ENCODE measurements at places on chromosomes 5 and 9.
A peak's percentile ranks its signal among the peaks of the same experiment; 100 is the strongest.

DNA sequence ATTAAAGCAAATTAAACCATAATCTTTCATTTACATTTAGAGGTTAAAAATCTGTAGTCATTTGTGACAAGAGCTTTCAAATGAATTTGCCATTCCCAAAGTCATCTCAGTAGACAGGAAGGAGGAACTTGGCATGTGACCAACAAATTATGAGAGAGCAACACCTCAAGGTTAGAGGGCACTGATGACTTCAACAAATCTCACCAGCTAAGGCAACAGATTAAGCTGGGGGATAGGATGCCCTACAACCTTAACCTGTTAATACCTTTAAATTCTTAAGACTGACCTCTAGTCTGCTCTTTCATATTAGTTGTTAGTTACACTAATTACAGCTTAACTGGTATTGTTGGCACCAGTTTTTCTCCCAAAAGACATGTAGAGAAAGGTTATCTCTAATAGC lies 18.4 kb downstream of the POU5F2 start:
- DNase-seq: no peak

- peak; percentile 65 for DNase-seq
Measured at GRCh38 chr5:102153003-102153759, 142.9 kb downstream of the SLCO4C1 start.

- DNase-seq: no peak
Measured at GRCh38 chr5:155929112-155929511, 397.9 kb upstream of the SGCD start.

DNA sequence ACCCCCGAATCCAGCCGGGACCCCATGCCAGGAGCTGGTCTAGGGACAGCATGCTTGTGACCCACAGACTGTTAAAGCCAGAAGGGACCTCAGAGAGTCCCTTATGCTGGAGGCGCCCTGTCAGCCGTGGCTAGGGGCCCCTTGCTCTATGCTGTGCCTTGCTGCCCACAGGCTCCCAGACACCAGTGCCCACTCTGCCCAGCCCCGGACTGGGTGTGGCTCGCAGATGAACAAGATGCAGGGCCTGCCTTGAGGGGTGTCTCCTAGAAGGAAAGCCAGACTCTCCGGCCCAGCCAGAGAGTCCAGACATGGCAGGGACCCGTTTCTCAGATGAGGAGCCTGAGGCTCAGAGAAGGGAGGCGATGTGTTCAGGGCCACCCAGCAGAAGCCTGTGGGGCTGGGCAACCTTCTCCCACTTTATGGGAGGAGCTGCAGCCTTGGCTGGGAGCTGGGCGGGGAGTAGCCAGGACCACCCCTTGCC lies 85.7 kb downstream of the LMX1B start:
- DNase-seq: no peak

- no peak for DNase-seq
Measured at GRCh38 chr5:174312270-174312617, 266.7 kb downstream of the NSG2 start.

DNA sequence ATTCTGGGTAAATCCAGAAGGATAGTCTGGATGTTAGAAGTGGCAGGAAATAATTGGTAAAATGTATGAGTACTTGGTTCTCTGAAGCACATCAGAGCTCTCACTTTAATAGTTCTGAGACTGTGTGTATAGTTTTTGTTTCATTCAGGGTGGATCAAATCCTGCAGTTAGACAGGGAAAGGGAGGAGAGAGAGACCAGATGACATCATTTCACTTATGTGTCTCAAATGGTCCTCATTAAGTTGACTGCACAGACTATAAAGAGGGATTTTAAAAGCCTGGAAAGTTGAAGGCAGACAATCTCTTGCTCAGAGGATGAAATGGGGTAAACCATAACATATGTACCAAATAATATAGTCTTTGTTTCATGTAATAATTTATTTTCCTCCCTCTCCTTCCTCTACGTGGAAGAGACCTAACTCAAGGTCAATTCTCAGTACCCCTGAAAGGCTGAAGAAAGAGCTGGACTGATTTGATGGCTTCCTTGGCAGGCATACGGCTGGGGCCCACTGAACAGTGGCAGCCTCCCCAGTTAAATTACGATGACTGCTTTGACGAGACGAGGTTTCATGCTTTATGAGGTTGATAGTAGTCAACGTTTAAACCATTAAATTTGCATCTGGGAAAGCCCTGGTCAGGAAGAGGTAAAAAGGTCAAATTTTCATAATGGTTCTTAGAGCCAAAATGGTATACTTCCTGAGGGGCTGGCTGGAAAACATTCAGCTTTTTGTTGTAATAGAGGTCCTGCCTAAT lies 395.1 kb upstream of the RPS23 start:
- DNase-seq: no peak

DNA sequence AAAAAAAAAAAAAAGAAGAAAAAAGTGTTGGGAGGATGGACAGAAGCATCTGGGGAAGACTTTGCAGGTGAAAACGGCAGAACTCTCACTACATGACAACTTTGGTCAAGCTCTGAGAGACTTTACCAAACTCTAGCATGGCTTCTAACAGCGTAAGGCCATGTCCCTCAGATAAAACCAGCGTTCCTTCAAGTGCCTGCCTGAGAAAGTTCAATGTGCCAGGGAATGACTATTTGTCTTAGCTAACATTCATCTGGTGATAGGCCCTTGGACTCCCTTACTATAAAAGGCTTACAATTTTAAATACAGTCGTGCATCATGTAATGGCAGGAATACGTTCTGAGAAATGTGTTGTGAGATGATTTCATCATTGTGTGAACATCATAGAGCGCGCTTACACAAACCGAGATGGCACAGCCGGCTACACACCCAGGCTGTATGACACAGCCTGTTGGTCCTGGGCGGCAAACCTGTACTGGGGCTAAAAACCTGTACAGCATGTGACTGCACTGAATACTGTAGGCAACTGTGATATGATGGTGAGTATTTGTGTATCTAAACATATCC lies 14.9 kb upstream of the ZFP62 start:
- DNase-seq: no peak

DNA sequence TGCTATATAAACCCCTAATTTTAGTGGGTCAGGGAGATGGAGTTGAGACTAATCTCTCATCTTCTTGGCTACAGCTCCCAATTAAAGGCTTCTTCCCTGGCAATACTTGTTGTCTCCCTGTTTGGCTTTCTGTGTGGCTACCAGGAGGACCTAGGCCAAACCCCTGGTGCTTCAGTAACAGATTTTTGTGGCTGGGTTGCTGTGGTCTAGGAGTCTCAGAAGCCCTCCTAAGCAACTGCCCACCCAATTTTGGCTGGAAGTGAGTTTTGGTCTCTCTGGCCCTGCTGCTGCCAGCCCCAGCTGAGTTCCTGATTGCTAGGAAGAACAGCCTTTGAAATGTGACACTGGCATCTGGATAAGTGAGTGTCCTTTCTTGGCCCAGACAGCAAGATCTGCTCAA lies 9.8 kb downstream of the RIGI start:
- no peak for DNase-seq

- no peak for DNase-seq
Measured at GRCh38 chr5:57824047-57824446, 341.4 kb upstream of the ACTBL2 start.

- DNase-seq: no peak
Measured at GRCh38 chr5:159833088-159833487, 83.2 kb upstream of the ADRA1B start.

GRCh38 chr9:71783120-71783523 lies 14.8 kb upstream of the CEMIP2 start:
- peak; percentile 60 for DNase-seq

- DNase-seq: no peak
Measured at GRCh38 chr5:35285011-35285410, 54.7 kb upstream of the PRLR start.

DNA sequence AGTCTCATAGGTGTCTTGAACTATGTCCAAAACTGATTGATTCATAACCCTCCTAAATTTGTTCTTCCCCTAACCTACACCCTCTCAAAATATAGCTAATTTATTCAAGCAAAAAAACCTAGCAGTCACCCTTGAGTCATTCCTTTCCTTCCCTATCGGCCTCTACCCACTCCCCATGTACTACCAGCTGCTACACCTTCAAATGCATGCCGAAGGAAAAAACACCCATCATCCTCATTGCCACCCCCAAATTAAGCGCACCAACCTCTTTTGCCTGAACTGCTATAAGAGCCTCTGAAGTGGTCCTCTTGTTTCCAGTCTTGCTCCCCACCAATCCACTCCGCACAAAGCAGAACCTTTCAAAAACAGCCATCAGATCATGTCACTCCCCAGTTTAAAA lies 12.6 kb downstream of the LIFR start:
- DNase-seq: no peak

- no peak for DNase-seq
Measured at GRCh38 chr5:168612996-168613395, 33.8 kb upstream of the PANK3 start.

DNA sequence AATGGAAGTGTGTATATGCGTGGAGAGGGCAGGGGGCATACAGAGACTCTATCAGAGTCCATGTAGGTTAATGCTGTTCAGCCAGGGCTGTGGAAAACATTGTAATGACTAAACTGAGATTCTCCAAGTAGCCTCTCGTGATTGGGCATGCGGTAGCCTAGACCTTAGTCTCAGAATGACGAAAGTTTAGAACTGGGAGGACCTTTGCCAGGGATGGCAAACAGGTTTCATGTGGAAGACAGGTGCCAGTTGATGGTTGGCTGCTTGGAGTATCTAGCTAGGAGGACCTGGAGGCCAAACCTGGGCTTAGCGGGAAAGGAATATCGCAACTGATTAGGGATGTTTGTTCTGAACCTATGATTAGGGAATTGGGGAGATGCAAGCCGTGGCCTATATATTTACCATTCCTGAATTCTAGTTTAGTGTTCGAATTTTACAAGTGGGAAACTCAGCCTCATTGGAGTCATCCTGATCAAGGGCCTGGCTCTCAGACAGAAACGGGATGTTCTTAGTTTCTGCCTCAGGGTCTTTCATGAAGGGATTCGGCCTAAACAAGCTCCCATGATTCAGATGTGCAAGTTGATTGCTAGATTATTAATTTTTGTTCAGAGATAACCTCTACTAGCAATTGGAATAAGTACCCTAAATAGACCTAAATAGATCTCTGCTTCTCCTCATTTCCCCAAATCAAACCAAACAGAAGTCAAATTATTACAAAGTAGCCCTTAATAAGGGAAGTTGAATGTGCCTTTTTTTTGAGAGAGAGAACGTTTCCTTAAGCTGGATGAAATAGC lies 26.8 kb upstream of the TJP2 start:
- no peak for DNase-seq

- DNase-seq: no peak
Measured at GRCh38 chr9:133615606-133616188, 6.5 kb upstream of the FAM163B start.

- no peak for DNase-seq
Measured at GRCh38 chr9:90966031-90966290, 164.3 kb downstream of the SYK start.

DNA sequence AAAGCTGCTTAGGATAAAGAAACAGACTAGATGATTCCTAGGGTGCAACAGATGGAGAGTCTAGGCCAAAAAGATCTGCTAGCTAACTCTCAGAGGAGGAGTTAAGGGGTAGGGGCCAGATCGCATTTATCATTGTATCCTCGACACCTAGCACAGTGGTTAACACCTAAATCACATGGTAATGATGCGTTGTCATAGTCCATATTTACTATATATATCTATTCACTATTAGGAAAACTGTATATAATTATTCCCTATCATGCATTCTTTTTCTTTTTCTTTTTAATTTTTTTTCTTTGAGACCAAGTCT lies 92.8 kb upstream of the SLC44A1 start:
- no peak for DNase-seq

GRCh38 chr5:9423571-9423970 lies 122.3 kb downstream of the SEMA5A start:
- DNase-seq: no peak

DNA sequence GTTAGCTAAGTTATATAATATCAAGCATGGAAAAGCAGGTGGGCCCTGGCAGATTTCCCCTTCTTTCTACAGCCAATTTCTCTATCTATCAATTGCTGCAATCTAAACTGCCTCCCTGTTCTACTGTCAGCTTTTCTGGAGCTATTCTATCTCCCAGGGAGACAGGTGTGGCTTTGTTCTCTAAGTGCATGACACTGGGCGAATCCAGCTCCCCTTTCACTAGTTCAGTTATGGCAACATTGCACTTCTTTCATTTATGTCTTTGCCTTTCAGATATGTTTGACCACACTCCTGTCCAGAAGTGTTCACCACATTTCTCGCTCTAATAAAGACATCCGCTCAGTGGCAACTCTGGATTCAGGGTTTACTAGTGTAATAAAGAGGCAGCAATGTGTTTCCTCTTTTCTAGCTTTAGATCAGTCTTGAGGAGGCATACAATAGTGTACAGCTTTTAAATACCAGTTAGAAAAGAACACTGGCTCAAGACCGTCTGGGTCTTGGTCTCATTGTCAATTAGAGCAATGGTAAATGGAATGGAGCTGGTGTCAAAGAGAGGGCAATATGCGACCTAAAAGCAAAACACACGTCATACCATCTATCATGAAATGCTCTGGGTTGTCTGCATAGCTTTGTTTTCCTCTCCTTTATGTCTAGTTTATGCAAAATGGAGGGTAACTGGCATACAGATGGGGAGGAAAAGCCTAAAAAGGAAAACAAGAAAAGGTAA lies 197.0 kb downstream of the SLF1 start:
- peak; percentile 48 for DNase-seq

DNA sequence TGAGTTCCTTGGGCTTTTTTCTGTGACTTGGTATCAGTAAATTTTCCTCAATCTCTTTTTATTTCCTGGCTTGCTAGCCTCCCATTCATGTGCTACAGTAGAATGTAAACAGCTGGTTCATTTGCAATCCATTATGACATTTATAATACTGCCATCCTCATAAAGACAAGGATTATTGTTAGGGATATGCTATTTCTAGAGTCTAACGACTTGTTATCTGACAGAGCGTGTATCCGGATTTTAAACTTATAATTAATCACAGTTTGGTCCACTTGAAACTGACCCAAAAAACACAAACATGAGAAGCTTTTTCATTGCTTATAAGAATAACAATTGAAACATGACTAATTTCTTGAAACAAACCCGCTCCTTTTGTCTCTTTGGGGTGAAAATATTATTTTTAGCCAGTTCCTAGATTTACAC lies 585.8 kb downstream of the TLE4 start:
- DNase-seq: no peak

GRCh38 chr5:173924899-173925298 lies 36.8 kb downstream of the CPEB4 start:
- DNase-seq: no peak

DNA sequence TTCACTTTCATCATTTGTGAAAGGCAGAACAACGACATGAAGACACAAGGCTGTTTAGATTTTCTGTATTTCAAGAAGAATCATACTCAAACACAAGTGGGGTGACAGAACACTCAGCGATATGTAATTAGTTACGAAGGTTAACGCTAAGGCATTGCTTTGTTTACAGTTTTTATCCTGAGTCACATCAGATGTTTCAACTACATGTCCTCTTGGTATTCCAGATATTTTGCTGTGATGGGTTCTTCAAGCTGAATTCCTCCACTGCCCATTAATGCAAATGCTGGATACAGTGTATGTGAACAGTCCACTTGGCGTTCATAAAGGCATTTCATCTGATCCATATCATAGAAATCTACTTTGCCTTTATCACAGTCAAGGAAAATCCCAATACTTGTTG lies 43.4 kb downstream of the TRIM36 start:
- DNase-seq: no peak
